Muscle of leg (tissue), 16 donors: ENCODE measurements at places on chromosomes 11 and 22. TPM values are rescaled to one million over a fixed set of nuclear protein-coding genes. Genes with fewer than 3 reads are reported as not detected.

DNA sequence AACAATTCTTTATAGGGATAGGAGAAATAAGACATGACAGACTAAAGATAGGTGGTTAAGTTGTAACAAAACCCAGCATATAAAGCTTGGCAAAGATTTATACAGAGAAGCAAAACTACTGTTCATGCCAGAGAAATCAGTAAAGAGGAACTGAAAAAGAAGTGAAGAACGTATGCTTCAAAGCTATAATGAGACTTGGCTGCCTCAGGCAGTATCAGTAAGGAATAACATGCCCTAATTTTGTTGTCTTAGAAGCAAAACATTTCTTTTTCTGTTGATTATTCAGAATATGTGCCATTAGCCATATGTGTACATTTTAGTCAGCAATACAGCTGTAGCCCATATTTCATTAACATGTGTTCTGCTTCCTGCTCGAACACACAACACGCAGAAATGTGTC is 403.2 kb downstream of the NELL1 start:
- DNase-seq = no peak

DNA sequence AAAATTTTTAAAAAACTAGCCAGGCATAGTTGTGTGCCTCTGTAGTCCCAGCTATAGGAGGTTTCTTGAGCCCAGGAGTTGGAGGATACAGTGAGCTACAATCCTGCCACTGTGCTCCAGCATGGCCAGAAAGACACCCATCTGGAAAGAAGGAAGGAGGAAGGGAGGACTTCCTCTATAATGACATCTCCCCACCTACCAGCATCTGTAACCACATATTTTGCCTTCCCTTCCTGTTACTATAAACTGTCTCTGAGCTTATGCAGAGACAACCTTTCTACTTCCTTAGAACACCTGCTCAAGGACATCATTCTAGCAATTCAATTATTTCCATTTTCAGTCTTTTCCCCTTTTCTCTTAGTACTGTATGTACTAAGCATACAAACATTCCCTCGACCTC is 2.2 kb upstream of the NUP160 start:
- DNase-seq = no peak

GRCh38 chr11:114124601-114125144 is 65.2 kb downstream of the ZBTB16 start:
- peak; percentile 50 for DNase-seq

DNA sequence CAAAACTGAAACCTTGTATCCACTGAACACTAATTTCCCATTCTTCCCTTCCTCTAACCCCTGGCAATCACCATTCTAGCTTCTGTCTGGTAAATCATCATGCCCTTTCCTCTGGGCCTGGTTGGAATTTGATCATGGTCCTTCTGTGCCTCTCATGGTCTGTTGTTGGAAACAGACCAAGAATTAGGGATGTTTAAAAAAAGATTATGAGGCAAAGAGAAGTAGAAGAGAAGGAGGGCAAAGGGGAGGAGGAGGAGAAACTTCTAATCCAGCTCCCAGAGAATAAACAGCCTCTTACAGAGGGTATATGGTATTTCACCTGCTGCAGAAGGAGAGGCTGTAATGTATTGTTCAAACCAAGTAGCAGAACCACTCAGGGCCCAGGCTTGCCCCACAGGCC is 10.6 kb downstream of the BCO2 start:
- peak; percentile 20 for DNase-seq

- DNase-seq = peak; percentile 20
Observed at GRCh38 chr11:82790723-82791484, 57.2 kb upstream of the FAM181B start.

GRCh38 chr11:124402326-124402922 is 3.6 kb upstream of the OR8B3 start:
- peak; percentile 74 for DNase-seq

DNA sequence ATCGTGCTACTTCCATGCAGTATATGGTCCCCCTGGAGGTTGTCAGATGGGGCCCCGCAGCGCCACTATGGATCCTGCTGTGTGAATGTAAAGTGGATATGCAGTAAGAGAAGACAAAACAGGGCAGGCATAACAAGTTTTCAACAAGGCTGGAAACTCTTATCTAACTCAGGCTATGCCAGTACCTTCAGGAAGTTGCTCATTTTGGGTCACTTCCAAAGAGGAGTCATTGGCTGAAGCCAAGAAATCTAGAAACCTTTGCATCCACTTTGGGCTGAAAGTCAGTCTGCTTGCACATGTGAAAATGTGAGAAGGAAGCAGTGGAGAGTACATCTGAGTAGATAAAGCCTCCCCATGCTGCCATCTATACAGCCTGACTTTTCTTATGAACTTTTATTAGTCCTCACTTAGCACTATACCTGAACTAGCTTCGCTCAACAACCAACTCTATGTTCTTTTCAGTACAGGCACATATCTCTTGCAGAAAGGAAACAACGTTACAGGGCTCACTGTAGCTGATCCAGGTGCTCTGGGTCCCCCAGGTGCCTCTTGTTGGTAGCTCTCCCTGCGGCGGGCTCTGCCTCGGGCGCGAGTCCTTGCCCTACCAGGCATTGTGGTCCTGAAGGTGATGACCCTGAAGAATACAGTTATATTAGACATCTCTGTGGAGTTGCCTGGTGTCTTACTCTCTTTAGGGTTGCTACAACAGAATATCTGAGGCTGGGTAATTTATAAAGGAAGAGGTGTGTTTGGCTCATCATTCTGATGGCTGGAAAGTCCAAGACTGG is 12.4 kb downstream of the PIWIL3 start:
- no peak for DNase-seq

GRCh38 chr11:130623670-130624668 is 175.5 kb downstream of the ADAMTS15 start:
- no peak for DNase-seq

GRCh38 chr11:23317816-23318215 is 457.5 kb upstream of the CCDC179 start:
- peak; percentile 40 for DNase-seq

GRCh38 chr11:35523861-35524260 is 1.6 kb downstream of the PAMR1 start:
- DNase-seq = no peak

GRCh38 chr22:44956840-44957767 is 52.7 kb downstream of the PHF21B start:
- DNase-seq = no peak

DNA sequence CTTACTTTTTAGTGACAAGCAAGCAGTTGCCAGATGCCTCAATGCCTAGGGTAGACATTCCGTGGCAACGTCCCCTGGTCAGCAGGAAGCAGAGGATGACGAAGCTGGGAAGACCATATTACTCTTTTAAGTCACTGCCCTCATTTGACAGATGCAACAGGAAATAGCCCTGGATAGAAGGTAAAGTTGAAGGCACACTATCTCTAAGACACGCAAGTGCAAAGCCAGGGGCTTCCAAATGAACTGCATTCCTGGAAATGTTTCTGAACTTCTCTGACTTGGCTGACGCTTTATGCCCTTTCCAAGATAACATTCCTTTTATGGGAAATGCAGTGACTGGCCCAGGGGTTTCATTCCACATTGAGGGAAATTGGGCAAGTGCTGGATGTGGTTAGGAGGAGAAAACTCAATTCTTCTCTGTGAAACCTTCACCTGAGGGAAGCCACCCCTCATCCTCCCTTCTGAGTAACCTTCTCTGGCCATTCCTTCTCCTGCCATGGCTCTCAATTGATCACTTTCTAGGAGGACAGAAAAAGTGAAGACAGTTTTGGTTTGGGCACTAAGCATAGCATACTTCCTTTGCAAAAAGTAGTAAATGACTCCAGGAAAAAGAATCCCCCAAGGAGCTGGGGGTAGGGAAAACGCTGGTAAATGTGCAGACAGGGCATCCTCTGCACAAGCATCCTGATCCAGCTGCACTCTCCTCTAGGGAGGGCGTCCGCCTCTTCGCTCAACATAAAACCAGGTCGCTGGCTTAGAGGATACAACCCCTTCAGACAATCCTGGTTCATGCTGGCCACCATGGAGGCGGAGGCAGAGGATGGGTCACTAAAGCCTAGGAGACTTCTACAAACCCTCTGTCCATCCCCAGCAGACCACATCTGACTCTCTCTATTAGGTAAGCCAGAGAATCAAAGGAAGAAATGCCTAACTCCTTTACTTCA is 14.5 kb downstream of the PCSK7 start:
- DNase-seq = peak; percentile 19

DNA sequence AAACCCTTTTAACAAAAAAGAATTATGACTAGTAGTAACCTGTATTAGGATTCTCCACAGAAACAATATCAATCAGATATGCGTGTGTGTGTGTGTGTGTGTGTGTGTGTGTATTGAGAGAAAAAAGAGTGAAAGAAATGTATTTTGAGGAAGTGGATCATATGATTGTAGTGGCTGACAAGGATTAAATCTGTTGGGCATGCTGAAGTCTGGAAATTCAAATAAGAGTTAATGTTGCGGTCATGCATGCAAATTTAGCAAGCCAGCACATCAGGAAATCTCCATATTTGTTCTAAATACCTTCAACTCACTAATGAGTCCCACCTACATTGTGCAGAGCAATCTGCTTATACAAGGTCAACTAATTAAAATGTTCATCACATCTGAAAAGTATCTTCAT is 46.8 kb upstream of the IGLL5 start:
- DNase-seq = peak; percentile 22

DNA sequence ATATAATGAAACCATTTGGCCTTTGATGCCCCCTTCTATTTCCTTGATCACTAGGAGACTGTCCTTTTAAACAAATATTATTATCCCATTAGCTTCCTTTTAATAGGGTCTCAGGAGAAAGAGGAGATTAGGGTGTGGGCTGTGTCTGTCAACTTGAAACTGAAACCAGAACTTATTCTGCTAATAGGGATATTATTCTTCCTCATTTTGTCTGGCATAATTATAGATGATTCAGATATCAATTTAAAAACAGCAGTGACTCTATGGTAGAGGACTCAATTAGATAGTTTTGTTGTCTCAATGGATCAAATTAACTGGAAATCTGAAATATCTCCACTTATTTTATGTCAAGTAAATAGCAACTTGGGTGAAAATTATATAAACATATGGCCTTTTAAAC is 584.9 kb upstream of the CCDC90B start:
- DNase-seq = no peak

GRCh38 chr22:36347094-36347493 is 40.7 kb downstream of the MYH9 start:
- no peak for DNase-seq

GRCh38 chr22:23177197-23177596 is 3.1 kb upstream of the BCR start:
- DNase-seq = no peak

DNA sequence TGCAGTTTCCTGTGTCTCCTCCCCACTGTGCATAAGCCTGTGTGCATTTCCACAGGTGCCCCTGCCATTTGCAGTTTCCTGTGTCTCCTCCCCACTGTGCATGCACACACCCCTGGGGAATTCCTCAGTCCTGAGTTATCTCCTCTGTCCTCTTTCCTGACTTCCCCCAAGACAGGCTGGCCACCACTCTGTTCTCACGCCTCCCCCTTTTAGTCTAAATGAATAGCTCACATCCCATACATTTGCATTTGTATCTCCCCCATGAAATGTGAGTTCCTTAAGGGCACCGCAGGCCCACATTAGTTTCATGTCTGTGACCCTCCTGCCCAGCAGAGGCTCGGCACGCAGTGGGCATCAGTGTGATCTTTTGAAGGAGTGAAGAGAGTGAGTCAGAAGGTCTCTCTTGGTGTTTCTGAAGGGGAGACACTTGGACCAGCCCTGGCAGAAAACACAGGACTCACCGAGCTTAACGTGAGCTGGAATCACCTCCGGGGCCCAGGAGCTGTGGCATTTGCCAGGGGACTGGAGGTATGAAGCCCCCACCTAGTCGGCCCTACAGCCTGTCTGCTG is 6.2 kb downstream of the LRRC74B start:
- no peak for DNase-seq

- peak; percentile 62 for DNase-seq
Observed at GRCh38 chr11:84455691-84456090, 1169.5 kb upstream of the CCDC90B start.

DNA sequence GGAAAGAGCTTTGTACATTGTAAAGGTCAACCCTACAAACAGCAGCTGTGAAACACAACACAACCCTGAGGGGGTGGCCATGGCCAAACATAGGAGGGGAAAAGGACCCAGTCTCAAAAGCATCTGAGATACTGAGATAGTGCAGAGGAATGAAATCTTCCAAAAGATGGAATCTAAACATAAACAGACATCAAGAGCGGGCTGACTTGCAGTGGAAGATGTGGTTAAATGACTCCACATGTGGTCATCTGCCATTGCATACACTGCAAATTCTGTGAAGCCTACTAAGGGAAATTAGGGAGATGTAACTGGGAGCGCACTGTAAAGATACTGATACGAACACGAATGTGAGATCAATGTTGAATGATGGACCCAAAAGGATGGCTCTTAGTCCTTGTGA is 22.0 kb downstream of the BDNF start:
- DNase-seq = no peak

Gene OR6A2
- not detected for polyA plus RNA-seq

Gene CNTF
- 0.97 TPM for polyA plus RNA-seq

Gene SLC22A12
- not detected for polyA plus RNA-seq

Gene POU2AF1
- polyA plus RNA-seq = 0.30 TPM

Gene CCDC117
- polyA plus RNA-seq = 25.7 TPM

Gene CSF2RB
- 2.7 TPM for polyA plus RNA-seq

Gene PLCB3
- polyA plus RNA-seq = 13.1 TPM

Gene CREB3L1
- 33.1 TPM for polyA plus RNA-seq

Gene NAV2
- polyA plus RNA-seq = 28.2 TPM

Gene SAA2
- polyA plus RNA-seq = not detected

Gene MS4A5
- polyA plus RNA-seq = not detected

Gene CRYBB1
- 0.79 TPM for polyA plus RNA-seq

Gene CHST1
- polyA plus RNA-seq = 18.6 TPM
